ENCODE measurements at places on chromosomes 1 and 21. TPM values are rescaled to one million over a fixed set of nuclear protein-coding genes. Genes with fewer than 3 reads are reported as not detected.

Gene SPAG17
- total RNA-seq, result not detected

Gene LRRC3
- 1.8 TPM for total RNA-seq

Gene IGSF3
- total RNA-seq, result 0.92 TPM

Gene LHX4
- not detected for total RNA-seq

Gene NBPF8
- 16.6 TPM for total RNA-seq

Gene LENEP
- 0.66 TPM for total RNA-seq

Gene RPRD2
- 21.7 TPM for total RNA-seq

Gene TMCO2
- not detected for total RNA-seq

Gene AGO4
- total RNA-seq, result 2.1 TPM

Gene NID1
- 0.10 TPM for total RNA-seq

Gene DISP3
- total RNA-seq, result 0.20 TPM

Gene CDA
- total RNA-seq, result not detected

Gene CFHR3
- total RNA-seq, result not detected

Gene TLR5
- total RNA-seq, result 0.38 TPM

DNA sequence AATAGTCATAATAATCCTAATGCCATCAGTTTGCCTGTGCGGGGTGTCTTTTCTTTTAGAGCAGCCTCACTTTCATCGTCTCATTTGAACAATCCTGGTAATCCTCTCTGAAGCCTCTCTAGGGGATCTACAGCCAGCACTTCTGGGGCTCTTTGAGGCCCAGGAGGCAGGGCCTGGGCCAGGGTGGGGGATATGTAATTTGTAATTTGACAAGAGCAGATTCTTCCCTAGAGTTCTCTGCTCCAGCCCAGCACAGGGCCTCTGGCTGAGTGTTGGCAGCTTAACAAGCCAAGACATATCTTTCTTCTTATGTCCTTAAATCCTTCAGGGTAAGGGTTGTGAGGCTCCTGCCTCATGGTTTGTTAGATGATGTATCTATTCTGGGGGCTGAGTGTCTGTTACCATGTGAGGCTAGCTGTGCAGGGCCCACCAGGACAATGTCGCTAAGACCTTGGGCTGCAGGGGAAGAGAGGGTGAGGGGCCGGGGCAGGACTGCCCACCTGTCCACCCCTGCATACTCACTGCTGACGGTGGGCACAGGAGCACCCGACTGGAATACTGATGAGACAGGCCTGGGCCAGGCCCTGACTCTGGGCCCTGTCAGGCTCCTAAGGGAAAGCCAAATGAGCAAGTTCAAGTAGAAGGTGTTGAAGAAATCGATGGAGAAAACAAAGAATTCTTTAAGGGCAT lies 45.3 kb upstream of the PARP1 start:
- DNase-seq, result no peak

DNA sequence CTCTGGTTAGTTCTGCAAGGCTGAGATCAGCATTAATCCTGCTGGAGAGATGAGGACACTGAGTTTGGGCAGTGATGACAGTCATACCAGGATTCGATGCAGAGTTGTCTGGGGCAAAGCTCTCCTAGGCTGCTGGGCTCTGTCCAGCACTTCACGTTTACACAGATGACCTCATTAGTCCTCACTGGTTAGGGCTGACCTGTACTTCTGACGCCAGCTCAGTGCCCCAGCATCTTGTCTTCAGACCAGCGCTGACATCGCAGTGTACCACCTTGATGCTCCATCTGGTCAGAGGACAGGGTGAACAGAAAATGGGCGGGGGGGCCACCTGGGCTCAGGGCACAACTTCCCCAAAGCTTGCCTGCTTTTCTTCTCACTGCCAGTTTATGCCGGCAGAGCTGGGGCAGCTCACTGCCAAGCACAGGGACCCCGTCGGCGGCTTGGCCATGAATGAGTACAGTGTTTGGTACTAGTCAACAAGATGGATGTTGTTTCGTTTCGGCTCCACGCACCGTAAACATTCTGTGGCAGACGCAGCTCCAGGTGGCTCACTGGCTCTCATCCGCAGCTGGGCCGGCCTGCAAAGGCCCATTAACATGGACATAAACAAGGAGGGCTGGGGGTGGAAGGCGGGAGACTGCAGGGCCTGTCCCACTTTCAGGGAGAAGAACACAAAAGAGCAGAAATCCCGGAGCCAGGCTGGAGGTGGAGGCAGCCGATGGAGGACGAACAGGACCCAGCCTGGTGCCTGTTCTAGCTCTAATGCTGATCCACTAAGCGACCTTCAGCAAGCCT lies 118.7 kb downstream of the GLIS1 start:
- DNase-seq, result no peak

GRCh38 chr1:110916669-110917306 lies 43.8 kb downstream of the CD53 start:
- peak; percentile 26 for DNase-seq

- no peak for DNase-seq
Measured at GRCh38 chr1:152170287-152170905, 11.4 kb upstream of the RPTN start.

GRCh38 chr1:228979325-228979699 lies 244.0 kb downstream of the RHOU start:
- DNase-seq, result no peak

GRCh38 chr1:40300651-40301050 lies 16.4 kb downstream of the COL9A2 start:
- DNase-seq, result no peak

DNA sequence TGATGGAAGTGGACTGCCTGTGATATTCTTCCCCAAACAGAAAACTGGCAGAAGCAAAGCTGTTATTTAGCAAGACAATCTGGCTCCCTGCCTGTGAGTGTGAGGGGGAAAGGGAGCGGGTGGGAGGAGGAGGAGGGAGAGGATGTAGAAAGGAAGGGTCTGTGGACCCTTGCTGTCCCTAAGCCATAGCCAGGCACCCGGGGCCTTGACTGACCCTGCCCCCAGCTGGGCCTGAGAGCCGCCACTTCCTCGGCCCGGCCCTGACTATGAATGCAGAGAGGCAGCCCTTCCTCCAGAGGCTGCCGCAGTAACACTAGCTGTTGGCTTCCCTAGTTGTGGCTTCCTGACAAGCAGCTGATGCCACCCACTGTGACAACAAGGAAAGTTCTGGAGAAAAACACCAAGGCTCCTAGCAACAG lies 13.9 kb downstream of the PLA2G2F start:
- no peak for DNase-seq

DNA sequence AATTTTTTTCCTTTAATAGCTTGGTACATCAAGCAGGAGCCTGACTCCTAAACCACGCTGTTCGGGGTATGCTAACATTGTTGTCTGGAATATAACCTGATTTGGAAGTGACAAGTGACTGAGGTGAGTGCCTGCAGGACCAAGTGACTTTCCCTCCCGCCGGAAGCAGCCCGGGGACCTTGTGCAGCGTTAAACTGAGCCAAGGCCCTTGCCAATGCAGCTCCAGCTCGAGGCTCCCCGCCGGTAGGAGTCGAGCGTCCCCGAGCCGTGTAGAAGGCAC lies 716 bp upstream of the MTARC1 start:
- DNase-seq, result no peak

- DNase-seq, result no peak
Measured at GRCh38 chr1:9505143-9505542, 34.1 kb upstream of the SLC25A33 start.

- DNase-seq, result no peak
Measured at GRCh38 chr1:156711011-156711817, 5.8 kb upstream of the CRABP2 start.

- no peak for DNase-seq
Measured at GRCh38 chr1:151255381-151255780, 847 bp downstream of the PSMD4 start.

DNA sequence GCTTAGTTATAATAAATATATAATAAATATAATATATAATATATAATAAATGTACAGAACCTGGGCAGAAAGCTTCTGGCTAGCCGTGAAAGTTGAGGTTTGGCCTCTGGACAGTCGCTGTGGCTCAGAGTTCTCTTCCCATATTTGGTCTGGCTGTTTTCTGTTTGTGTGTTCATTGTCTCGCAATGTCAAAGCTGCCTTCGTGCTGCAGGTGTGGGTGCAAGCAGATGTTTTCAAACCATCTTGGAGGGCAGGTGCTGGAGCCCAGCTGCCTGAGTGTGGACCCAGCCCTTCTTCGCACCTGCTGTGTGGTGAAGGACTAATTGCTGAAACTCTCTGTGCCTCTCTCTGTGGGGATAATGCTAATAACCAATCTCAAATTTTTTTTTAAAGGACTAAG lies 3.6 kb upstream of the CSTB start:
- no peak for DNase-seq

- no peak for DNase-seq
Measured at GRCh38 chr21:43282358-43283120, 113.7 kb downstream of the CRYAA start.

DNA sequence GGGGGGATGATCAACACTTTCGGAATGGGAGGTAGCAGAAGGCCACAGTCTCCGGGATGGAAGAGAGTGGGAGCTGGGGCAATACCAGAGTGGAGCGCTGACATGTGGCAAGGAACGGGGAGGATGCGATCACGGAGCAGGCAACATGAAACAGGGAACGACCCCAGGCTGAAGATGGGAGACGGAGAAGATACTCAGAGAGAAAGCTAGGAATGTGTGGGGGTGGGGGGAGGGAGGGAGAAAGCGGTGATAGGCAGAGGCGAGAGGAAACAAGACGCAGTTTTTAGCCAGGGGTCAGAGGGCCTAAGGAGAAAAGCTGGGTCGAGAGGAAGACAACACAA lies 577 bp downstream of the RAB3GAP2 start:
- DNase-seq, result peak; percentile 6

GRCh38 chr1:1183833-1184775 lies 10.4 kb downstream of the TTLL10 start:
- DNase-seq, result no peak

- DNase-seq, result no peak
Measured at GRCh38 chr1:53618500-53619366, 120.2 kb downstream of the GLIS1 start.

DNA sequence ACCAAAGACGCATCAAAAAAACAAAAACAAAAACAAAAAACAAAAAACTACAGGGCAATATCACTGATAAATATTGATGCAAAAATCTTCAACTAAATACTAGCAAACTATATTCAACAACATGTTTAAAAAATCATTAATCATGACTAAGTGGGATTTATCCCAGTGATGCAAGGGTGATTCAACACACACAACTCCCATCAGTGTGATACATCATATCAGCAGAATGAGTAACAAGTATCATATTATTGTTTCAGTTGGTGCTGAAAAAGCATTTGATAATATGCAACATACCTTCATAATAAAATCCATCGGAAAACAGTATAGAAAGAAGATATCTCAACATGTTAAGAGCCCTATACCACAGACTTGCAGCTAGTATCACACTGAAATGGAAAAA lies 953.0 kb downstream of the AMY1C start:
- DNase-seq, result no peak

GRCh38 chr1:18008081-18008480 lies 99.5 kb upstream of the IGSF21 start:
- DNase-seq, result no peak

GRCh38 chr1:112937070-112937469 lies 18.9 kb downstream of the SLC16A1 start:
- no peak for DNase-seq

GRCh38 chr21:27519361-27519760 lies 552.5 kb upstream of the ADAMTS5 start:
- no peak for DNase-seq

DNA sequence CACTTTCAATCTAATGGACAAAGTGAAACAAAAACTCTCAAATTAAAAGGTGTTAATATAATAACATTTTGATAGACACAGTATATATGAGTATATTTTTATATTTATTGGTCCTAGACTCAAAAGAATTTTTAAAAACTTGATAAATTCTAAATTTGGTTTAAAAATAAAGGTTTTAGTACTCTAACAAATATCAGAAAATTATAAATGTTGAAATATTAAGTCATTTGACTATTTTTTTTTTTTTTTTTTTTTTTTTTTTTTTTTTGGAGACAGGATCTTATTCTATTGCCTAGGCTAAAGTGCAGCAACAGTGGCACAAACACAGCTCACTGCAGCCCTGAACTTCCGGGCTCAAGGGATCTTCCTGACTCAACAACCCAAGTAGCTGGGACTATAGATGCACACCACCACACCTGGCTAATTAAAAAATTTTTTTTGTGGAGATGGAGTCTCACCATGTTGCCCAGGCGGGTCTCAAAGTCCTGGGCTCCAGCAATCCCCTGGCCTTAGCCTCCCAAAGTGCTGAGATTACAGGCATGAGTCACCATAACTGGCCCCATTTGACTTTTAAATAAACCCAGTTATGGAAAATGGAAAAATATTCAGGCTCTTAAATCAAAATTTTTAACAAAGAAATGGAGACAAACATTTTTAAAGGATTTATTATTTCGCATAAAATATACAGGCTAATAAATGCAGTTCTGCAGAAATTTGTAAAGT lies 60.8 kb upstream of the RBM34 start:
- no peak for DNase-seq

DNA sequence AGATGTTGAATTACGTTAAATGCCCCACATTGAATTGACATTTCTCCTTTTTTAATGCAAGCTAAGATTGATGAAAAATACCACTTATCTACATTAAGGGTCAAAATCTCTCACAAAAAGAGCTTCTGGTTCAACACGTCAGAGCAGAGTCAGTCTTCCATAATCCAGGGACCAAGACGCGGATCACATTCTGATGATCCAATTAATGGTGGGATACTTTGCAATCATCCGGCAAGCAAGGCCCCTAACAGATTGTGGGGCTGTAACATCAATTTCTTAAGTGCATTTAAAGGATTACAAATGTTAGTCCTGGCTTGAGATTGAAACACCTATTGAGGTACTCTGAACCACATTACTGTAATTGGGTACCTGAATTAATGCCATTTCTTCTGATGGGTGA lies 120.2 kb upstream of the ESRRG start:
- DNase-seq, result no peak

- DNase-seq, result peak; percentile 90
Measured at GRCh38 chr1:1778663-1779319, 521 bp upstream of the NADK start.

DNA sequence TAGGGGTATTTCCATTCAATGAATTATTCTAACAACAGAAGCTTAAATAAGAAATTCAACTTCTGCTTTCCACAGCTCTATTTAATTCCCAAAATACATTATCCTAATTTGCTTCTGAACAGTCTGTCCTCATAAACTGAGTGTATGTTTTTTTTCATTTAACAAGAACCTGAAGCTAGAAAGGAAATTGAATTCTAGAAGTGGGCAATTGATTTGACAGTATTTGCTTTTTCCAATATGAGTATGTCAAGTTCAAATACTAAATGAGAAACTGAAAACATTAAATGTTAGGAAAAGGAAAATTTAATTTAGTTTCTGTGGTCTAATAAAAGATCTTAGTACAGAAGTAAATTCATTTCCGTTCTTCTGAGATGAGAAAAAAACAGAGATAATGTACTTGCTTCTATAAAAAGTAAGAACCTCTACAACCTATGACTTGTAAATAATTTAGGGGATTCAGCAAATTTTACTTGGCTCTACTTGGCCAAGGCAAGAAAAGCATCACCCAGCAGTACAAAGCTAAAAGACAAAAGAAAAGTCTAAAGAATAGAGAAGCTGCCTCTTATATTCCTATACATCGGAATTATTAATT lies 31.1 kb downstream of the RAB3GAP2 start:
- no peak for DNase-seq

Data from activated naive CD8-positive, alpha-beta T cell treated with anti-CD3 and anti-CD28 coated beads for 36 hours (primary cell).